ENCODE measurements at places on chromosomes 6 and 20.

GRCh38 chr20:45752746-45753145, 30.6 kb downstream of the SPINT4 start:
- DNase-seq, result no peak

DNA sequence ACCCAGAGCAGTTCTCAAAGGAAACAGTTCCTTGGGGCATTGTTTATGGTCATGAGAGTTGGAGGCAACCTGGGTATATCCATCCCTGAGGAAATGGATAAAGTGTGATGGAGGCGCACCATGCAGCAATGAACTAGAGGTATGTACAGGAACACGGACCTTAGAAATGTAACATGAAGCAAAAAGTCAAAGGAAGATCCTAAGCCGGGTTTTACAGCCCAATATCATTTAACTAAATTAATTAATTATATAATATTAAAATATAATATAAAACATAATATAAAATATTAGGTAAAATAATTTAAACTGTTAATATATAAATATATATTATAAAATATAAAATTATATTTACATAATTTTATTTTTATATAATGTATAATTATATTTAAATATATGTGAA, 44.1 kb upstream of the RNF8 start:
- no peak for DNase-seq

- no peak for DNase-seq
Measured at GRCh38 chr6:41318261-41318653, 17.2 kb upstream of the NCR2 start.

GRCh38 chr20:17456279-17456678, 74.9 kb downstream of the BFSP1 start:
- no peak for DNase-seq

DNA sequence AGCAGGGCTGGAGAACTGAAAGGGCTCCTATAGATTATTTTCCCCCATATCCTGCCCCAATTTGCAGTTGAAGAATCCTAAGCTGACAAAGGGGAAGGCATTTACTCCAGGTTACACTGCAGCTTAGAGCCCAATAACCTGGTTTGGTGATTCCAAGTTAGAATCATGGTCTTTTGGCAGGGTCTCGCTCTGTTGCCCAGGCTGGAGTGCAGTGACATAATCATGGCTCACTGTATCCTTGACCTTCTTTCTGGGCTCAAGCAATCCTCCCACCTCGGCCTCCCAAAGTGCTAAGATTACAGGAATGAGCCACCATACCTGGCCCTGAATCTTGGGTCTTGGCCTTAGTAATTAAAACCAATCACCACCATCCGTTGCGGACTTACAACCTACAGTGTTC, 1.0 kb upstream of the MMP9 start:
- no peak for DNase-seq

Data from spinal cord (tissue), 10 donors.